ENCODE measurements at places on chromosomes 6 and 20. TPM values are rescaled to one million over a fixed set of nuclear protein-coding genes. Genes with fewer than 3 reads are reported as not detected.
A peak's percentile ranks its signal among the peaks of the same experiment; 100 is the strongest.

GRCh38 chr6:38239719-38240451 is 399.8 kb downstream of the BTBD9 start:
- DNase-seq: no peak

GRCh38 chr6:161575523-161576254 is 301.8 kb upstream of the AGPAT4 start:
- DNase-seq: no peak

Gene LAMA5
- 120 TPM for polyA plus RNA-seq

- DNase-seq: peak; percentile 73
Measured at GRCh38 chr6:106069478-106069877, 16.7 kb upstream of the PRDM1 start.

DNA sequence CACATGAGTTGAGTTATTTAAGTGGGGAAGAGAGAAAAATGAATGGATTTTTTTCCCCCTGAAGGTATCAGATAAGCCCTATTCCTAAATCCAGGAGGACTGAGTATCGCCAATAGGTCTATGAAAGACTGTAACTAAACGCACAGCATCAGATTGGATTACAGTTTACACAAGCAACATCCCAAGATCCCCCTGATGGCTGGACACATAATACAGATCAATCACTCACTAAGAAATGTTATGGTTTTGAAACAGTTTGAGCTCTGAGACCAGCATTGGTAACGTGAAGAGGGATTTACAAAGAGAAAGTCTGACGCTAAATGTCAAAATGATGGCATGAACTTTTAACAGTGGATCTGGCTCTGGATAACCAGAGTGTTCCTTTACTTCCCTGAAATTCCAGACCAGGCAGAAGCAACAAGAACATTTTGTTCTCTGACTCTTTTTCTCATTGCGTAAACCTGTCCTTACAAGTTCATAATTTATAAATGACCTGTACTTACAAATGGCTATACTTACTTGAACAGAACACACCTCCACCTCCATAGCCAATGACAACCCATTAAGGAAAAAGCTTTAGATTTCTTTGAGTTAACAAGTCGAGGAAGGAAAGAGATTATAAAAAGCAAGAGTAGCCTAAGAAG is 131.8 kb upstream of the BEND3 start:
- no peak for DNase-seq

- no peak for DNase-seq
Measured at GRCh38 chr6:140850438-140850837, 1282.3 kb upstream of the GJE1 start.

Measured in left renal pelvis (tissue), 4 donors.